ENCODE measurements at places on chromosomes 12 and 14.

- DNase-seq: no peak
Observed at GRCh38 chr12:24795699-24796347, 153.1 kb downstream of the BCAT1 start.

GRCh38 chr14:66375046-66375964 is 110.9 kb upstream of the CCDC196 start:
- DNase-seq: no peak

DNA sequence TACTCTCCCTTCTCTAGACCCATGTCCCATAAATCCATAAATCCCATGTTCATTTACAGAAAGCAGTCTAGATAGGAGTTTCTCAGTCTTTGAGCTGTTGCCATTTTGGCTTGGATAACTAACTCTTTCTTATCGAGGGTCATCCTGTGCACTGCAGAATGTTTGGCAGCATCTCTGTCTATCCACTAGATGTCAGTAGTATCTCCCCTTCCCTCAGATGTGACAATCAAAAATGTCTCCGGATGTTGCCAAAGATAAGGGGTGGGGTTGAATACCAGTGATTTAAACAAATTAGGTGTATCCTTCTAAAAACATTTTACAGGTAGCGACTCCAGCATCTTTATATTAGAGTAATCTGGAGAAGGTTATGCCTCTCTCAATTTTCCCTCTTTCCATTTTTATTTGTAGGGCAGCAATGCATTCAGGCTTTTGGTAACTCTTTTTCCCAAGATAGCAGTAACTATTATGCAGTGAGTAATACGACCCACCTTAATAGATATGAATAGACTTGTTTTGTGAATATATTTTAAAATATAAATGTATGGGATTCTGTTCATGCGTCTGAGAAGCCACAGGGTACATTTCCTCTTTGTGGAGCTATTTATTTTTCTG is 100.7 kb downstream of the LRRK2 start:
- DNase-seq: no peak

DNA sequence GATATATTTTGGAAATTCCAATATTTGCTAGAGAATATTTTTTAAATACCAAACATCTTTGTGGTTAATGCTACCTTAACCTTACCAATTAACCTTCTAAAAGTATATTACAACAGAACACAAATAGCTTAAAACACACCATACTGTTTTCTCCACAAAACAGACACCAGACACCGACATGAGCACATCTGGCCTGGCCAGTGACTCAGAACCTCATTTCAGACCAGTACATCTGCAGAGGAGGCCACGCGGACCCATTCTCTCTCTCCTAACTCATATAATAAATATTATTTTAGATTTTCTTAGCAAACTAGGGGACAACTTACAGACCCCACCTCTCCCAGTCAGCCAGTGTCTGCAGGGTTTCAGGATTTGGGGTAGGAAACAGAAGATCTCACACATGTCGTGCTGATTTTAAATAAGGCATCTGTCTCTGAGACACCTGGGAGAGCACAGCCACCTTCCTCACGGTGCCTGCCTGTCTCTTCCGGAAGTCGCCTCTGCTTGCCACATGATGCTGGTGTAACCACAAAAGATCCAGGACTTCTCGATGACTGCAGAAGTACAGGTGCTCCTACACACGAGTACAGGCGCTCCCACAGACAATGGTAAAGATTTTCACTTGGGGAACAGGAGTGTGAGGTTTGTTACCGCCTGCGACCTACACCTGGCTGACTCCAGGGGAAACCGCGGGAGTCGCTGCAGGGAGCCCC is 9.7 kb upstream of the ANKLE2 start:
- no peak for DNase-seq

GRCh38 chr14:20356422-20356821 is 13.0 kb downstream of the PARP2 start:
- no peak for DNase-seq

- DNase-seq: no peak
Observed at GRCh38 chr12:1469070-1469469, 125.3 kb downstream of the FBXL14 start.

- DNase-seq: no peak
Observed at GRCh38 chr12:26116829-26117715, 7.8 kb downstream of the BHLHE41 start.

DNA sequence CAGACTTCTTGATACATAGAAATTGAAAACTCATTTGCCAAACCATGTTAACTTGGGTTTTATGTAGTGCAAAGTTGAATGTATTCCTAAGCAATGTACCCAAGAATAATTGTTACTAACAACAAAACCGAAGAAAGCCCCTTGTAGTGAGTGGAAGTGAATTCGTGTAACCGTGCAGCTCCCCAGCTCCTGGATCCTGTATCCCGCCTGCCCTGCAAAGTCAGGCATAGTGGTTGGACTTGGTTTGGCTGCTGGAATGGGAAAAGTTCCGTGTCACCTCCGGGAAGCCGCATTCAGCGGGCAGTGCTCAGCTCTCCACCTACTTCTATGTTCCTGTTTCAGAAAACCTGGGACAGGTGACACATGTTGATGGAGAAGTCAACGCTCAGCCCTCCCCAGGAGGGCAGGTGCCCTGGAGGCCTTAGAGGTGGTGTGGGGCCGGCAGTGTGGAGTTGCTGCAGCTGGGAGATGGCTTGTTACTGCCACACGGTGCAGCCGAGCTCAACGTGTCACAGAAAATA is 29.2 kb upstream of the C14orf180 start:
- no peak for DNase-seq

- DNase-seq: no peak
Observed at GRCh38 chr12:104478396-104479122, 21.8 kb downstream of the CHST11 start.

GRCh38 chr12:47797441-47797840 is 22.3 kb downstream of the HDAC7 start:
- peak; percentile 57 for DNase-seq

DNA sequence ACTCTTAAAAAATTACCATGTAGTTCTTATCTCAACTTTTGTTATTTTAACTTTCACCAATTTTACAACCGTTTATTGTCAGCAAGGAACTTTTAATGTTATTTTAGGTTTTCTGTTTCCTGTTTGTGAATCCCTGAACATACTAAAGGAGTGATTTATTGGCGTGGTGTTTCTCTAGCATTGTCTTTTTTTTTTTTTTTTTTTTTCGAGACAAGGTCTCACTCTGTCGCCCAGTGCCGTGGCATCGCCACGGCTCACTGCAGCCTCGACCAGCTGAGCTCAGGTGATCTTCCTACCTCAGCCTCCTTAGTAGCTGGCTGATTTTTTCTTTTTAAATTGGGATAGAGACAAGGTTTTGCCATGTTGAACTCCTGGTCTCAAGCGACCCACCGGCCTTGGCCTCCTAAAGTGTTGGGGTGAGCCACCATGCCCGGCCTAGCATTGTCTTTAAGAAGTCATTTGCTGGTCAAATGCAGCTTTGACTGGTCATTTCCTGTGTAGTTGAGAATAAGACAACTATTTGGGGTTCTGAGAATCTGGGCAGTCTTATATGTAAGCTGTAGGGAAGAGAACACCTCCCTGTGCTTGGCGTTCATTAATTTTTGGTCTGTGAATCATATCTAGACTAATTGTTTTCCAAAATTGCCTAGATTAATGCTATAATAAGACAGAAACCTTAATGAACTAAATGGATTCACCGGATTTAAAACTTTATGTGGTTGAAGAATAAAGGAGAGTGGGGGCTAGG is 2.1 kb downstream of the WASHC4 start:
- DNase-seq: no peak

- DNase-seq: no peak
Observed at GRCh38 chr12:41293011-41293410, 104.9 kb downstream of the PDZRN4 start.

DNA sequence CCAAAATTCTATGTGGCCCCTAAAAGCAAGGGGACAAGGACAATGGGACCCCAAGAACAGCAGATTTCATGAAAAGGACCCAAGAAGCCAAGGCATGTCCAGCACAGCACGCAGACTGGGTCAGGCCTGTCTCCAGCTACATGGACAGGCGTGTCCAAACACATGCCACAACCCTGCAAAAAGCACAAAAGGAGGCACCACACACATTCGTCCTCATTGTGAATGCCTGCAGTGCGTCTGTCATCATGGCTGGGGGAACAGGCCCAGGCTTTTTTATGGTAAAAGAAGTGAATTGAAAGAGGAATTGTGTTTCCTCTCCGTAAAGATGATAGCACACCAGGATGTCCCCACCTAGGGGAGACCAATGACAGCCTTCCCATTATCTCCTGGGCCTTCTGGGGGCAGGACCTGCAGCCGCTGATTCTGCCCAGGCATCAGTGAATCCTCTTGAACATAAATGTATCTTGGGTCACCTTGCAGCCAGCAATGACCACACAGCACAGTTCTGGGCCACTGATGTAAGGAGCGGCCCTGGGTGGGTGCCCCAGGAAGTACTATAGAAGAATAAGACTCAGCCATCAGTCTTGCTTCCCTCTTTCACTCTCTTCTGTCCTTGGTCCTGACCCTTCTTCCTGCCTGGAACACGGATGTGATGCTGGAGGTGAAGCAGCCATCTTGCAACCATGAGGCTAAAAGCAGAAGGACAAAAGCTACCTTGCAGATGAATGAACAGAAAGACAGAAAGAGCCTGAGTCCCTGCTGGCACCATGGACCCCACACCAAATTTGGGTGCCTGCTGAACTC is 29.8 kb upstream of the C14orf180 start:
- DNase-seq: no peak

GRCh38 chr14:68639758-68640574 is 152.9 kb downstream of the ZFP36L1 start:
- no peak for DNase-seq

DNA sequence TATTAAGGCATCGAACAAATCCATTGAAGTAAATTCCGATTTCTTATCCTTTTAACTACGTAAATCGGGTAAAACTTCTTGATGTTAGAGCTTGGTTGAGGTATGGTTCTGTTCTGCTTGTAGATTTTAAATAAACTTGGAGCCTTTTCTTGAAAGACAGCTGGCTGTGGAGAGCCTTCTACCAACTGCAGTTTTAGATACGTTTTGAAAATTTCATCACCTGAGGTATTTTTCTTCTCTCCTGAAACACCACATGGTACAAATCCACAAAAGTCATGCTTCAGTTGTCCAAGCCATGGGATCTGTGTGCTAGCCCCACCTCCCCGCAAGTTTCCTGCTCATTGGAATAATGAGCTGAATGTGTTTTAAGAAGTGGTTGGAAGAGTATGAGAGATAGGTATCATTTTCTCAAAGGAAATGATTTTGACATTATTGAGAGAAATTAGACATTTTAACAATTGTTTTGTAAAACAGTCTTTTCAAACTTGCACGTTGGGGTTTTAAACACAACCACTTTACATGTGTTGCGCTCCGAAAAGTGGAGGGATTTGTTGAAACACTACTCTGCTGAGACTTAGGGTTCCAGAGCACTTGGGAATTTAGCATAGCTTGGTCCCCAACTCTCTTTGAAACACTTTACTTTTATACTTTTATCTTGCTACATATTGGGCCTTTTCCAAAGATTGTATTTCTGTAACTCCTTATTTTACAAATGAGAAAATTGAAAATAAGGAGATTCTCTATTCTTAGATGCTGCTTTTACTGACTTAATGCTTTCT is 1.4 kb downstream of the PPM1A start:
- DNase-seq: peak; percentile 17

GRCh38 chr12:55742719-55743405 is at the start of gene GDF11:
Gene GDF11 (plus strand): TSS chr12:55743122. CDS start chr12:55743317, 195 bp downstream.
- peak; percentile 82 for DNase-seq

DNA sequence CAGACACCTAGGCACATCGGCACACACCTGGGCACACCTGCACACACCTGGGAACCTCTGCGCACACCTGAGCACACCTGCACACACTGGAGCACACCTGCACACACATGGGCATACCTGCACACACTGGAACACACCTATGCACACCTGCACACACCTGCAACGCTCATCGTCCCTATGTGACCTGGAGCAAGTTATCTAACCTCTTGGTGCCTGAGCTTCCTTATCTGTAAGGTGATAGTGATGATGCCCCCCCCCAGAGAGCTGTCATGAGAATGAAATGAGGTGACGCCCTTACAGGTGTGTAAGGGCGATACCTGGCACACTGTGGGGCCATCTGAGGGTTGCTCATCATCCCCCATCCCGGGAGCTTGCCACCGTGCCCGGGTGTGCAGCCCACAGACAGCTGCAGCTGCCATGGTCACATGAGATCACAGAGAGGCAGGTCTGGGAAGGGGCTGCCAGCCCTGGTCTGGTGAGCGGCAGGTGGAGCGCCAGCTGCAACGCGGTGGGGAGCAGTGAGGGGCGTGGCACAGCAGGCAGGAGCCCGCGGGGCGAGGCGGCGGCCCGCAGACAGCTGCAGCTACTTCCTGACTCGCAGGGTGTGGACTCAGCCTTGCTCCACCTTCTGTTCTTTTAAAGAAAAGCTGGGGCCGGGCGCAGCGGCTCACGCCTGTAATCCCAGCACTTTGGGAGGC is 59.9 kb upstream of the FBRSL1 start:
- peak; percentile 92 for DNase-seq

- DNase-seq: no peak
Observed at GRCh38 chr14:104928391-104929133, 3.9 kb downstream of the PLD4 start.

GRCh38 chr12:110948041-110948440 is 27.7 kb upstream of the MYL2 start:
- no peak for DNase-seq

DNA sequence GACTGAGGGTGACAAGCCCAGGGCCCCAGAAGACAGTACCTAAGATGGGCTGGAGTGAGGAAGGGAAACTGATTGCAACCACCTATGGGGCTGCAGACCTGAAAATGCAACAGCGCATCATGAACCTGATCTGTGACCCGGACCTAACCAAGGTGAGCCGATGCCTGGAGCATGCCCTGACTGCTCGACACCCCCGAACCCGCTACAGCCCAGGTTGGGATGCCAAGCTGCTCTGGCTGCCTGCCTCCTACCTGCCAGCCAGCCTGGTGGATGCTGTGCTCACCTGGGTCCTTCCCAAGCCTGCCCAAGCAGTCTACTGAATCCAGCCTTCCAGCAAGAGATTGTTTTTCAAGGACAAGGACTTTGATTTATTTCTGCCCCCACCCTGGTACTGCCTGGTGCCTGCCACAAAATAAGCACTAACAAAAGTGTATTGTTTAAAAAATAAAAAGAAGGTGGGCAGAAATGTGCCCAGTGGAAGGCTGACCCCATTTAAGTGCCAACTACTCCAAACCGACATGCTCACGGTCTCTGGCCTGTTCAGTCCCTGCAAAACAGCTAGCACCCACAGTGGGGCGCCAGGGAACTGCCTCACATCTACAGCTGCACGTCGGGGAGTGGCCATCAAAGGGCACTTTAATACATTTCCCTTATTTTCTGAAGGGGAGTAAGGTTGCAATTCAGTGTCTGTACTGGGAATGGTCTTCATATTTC is 4.2 kb downstream of the RDH5 start:
- DNase-seq: no peak
